ENCODE measurements at places on chromosomes 7 and 10. TPM values are rescaled to one million over a fixed set of nuclear protein-coding genes. Genes with fewer than 3 reads are reported as not detected.

The SORBS1 gene
- 26.6 TPM for polyA plus RNA-seq

The FXYD4 gene
- not detected for polyA plus RNA-seq

DNA sequence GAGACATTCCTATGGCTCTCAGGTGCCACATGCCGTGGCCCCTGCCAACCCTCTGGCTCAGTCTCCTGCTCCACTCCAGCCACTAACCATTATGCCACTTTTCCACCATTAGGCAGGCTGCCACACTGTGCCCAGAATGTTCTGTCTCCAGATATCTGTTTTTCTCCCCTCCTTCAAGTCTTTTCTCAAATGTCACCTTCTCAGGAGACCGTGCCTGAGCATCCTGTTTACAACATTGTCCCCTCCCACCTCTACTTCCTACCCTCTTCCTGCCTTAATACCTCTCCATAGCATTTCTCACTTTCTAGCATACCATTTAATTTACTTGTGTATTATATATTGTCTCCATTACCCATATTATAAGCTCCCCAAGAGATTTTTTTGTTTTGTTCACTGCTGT, 162.5 kb upstream of the LYZL2 start:
- DNase-seq: no peak

DNA sequence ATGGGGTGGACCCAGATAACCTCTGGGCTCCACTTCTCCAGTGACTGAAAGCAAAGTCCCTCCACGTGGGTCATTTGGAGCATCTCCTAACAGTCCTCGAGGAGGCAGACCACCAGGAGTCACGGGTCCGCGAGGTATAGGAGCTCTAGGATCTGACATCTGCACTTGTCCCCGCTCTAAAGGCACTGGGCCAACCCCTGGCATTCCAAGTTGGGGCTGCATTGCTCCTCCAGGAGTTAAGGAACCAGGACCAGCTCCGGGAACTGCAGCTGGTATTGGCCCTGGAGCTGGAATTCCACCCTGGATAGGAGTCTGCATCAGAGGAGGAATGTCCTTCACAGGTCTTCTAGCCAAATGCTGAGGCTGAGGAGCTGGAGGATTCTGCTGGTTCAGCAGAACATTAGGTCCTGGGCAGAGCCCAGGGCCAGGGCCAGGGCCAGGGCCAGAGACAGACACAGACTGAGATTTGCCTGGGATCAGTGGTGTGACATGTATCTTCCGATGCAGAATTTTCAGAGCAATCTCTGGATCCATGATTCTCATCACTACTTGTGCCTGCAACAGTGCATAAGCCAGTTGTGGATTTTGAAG, 827 bp downstream of the CSTF2T start:
- DNase-seq: no peak

The DNAJC1 gene
- polyA plus RNA-seq: 32.8 TPM
